ENCODE measurements at places on chromosomes 1 and 21. TPM values are rescaled to one million over a fixed set of nuclear protein-coding genes. Genes with fewer than 3 reads are reported as not detected.

Gene HTR6
- not detected for polyA plus RNA-seq

Gene LMX1A
- polyA plus RNA-seq, result not detected

Gene LCE1B
- polyA plus RNA-seq, result not detected

DNA sequence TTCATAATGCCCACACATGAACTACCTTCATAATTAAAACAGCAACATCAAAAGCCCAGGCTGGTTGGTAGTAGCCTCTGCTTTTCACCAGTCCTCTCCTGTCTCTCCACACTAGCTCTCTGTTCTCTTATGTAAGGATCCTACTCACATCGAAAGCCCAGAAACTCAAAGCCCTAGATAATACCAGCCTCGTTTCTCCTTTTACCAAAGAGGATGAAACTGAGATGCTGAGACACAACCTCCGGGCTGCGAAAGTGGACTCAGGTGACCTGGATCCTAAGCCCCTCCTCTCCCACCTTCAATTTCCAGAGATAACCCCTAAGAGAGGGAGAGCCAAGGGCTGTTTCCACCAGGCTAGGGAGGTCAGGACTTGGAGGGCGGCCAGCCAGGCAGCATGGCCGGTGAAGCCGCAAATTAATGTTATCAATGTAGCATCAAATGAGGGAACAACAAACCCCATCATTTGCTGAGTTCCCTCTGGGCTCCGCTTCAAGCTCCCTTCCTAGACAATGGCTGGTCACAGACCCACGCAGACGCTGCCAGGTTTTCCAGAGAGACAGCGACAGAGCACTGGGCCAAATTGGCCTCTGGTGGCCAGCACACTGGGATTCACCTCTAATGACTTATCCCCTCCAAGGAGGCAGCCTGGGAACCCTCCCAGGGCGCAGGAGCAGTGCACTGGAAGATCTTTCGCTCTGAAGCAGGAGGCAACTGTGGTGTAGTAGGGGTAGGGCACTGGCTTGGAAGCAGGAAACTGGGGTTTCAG is 20.7 kb upstream of the STMN1 start:
- no peak for DNase-seq

Measured in cardiac muscle cell (in vitro differentiated cells and primary cell).